DND-41 (cell line): ENCODE measurements at places on chromosomes 6 and 20.

DNA sequence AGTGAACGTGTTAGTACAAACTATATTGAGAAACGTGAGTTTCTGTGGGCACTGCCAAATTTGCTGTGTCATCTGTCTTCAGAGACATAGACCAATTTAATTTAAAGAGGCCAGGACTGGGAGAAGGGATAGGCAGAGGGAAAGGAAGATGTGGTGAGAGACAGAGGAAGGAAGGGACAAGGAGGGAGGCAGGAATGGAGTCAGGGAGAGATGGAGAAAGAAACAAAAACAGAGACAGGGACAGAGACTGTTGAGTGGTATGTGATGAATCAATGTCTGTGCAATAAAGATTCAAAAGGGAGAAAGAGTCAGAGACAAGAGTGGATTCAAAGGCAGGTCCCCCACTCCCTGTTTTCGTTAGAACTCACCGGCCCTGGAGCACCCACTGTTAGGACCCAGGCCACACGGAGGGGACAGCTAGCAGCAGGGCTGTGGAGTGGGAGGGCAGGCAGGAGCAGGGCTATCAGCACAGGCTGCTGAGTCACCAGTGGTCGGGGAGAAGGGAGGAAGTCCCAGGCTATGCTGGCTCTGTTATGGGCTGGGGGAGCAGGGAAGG is 51.6 kb upstream of the CHD6 start:
- no peak for DNase-seq

GRCh38 chr6:157813191-157813590 is 9.9 kb upstream of the SNX9 start:
- DNase-seq, result no peak

DNA sequence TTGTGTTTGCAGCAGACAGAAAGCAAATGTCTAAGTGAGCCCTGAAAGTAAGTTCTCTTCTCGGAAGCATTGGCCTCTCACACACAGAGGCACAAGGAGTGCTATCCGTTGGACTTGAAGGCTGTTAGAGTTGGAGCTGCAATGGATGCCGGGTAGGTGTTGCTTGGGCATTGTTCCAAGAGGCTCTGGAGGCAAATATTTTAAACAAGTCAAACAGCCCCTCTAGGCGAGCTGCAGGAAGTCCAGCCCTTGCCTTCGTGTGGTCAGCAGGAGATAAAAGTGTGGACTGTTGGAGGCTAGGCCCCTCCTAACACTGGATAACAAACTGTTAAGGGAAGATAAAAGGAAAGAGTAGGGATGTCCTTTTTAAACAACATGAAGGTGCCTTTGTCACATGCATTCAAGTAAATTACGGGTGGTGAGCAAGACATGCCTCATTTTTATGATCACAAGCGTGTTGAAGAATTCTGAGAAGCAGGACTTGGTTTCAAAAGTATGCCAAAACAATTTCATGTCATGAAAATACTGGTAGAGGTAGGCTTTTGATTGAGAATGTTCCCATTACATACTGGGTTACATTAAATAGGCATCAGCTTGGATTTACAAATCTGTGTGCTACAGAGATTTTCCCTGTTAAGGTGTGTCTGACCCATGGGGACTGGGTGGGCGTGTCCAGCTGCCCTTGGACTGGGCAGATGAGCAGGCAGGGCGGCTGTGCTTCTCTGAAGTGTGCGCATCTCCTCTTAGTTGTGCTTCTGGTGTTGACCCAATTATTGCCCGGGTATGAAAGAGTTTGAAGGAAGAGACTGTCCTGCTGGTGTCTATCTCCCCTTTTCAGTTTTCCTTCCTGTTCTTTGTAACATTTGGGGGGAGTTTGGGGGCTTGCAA is 57.5 kb downstream of the RREB1 start:
- DNase-seq, result no peak

GRCh38 chr6:132703936-132704335 is 9.9 kb downstream of the VNN1 start:
- DNase-seq, result no peak

- DNase-seq, result no peak
Observed at GRCh38 chr6:79802657-79803300, 144.6 kb downstream of the ELOVL4 start.

DNA sequence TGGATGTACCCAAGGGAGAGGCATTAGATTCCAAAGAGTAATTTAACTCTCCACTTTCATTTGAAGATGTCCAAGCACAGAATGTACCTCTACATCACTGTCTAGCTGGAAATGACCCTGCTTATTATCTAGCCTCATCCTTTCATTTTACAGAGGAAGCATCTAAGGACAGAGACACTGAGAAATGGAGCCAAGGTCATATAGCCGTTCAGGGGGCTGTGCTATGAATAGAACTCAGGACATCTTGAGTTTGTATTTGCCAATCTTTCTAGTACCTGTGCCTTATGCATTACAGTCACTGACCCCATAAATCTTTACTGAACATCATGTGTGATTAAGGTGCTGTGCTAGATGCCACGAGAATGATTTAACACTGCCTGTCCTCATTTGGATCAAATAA is 138.2 kb upstream of the SPTLC3 start:
- no peak for DNase-seq
